Activated T-helper 1 cell treated with anti-CD3 and anti-CD28 coated beads, Interleukin-2, amount 50 U/mL, for 16 hours (primary cell): ENCODE measurements at places on chromosomes 2 and 18.

- no peak for DNase-seq
Measured at GRCh38 chr2:203566161-203566560, 31.1 kb upstream of the RAPH1 start.

- DNase-seq: no peak
Measured at GRCh38 chr2:180662521-180662920, 317.9 kb upstream of the UBE2E3 start.

- no peak for DNase-seq
Measured at GRCh38 chr2:239692362-239692851, 291.6 kb upstream of the HDAC4 start.

DNA sequence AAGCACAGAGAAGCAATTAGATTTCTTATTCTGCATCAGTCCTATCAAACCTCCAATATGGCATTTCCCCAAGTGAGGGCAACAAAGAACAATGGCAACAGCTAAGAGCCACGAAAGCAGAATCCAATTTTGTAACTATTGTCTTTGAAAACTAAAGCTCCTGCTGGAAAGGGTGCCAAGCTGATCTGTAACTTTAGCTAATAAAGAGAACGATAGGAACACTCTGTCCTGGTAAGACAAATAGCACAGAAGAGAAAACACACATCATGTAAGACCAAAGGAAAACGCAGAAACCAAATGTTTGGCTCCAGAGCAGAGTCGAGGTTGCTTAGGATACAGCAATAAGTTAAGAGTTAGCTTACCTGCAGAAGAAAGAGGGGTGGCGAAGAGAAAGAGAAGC, 160.5 kb downstream of the STK39 start:
- no peak for DNase-seq

DNA sequence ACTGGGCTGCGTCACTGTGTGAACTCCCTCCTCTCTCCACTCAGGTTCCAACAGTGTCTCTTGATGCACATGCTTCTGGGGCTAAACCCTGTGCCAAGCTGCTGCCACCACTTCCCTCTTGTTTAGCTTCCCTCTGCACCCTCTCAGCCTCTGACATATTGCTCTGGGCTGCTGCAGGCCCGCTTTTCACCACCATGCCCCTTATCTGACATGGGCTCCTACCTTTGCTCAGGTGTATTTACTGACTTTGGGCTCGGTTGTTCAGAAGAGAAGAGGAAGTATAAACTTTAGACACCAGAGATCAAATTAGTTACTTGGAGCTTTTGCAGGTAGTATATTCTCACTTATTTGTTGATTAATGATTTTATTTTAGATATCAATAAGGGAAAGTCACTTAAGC, 77.6 kb downstream of the WDR7 start:
- no peak for DNase-seq

DNA sequence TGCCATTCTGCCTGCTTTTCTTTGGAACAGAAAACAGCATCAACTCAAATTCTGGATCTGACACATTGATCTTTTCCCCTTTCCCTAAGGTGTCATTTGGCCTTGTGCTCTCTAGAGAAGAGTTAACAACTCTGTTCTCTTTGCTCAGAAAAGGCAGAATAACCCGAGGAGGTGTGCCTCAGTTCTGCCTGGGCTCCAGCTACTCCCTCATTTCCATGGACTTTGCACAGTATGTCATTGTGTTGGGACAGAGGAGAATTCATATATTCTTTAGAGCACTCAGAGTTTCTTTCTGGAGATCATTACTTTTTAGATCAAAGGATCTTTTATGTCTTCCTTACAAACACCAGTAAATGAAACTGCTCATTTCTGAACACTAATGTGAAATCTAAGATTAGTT, 249.1 kb downstream of the PHLPP1 start:
- DNase-seq: no peak

DNA sequence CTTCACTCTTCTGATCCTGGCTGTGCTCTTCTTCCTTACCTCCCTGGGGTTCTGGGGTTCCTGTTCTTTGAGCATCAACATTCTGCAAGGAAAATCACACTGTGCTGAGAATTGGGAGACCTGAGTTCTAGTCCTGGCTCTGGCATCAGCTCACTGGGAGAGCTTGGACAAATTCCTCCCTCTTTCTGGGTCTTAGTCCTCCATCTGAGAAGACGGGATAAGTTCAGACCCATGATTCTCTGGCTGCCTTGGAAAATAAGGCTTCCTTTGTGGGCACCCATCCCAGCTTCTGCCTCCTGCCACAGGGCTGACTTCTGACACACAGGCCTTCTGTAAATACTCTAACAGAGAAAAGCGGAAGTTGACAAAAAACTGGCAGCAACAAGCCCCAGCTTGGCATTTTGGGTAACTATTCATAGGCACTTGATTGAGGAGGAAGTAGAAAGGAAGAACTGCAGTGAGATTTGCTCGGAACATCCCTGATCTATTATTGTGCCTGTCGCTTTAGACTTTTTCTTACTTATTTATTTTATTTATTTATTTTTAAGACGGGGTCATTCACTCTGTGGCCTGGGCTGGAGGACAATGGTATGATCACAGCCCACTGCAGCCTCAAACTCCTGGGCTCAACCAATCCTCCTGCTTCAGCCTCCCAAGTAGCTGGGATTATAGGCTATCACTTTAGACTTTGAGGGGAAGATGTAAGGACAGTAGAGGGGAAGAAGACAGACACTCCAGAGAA, 7.9 kb downstream of the PCBP1 start:
- no peak for DNase-seq
